Caki2 (cell line): ENCODE measurements at places on chromosomes 6 and 20.

- no peak for DNase-seq
These were observed 1.4 kb downstream of the HEY2 start for GRCh38 chr6:125750692-125751333.

GRCh38 chr6:167341038-167341583, 16.2 kb downstream of the TTLL2 start:
- no peak for DNase-seq

DNA sequence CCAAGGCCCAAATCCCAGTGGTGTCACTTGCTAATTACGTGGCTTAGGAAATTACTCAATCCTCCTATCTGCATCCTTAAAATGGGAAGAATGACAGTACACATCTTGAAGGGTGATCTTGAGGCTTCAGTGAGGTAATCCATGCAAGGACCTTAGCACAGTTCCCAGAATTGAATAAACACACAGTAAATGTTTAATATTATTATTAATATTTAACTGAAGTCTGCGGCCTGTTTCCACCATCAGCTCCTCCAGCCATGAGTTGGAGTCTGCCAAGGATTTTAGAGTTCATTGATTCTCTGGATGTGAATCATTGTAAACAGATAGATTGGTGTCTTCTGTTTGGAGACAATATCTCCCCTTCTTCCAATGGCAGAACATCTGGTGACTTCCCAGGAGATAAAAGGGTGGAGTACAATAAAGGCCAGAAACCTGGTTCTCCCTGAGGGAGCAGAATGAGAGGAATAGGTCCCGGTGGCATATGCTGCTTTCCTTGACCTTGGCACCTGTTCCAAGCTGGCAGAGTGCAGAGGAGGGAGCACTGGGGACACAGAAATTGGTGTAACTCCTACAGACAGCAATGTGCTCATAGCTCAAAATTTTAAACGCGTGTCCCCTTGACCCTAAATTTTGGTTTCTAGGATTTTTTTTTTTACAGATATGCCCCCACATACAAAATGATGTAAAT, 25.4 kb downstream of the UNC5CL start:
- peak; percentile 87 for DNase-seq

DNA sequence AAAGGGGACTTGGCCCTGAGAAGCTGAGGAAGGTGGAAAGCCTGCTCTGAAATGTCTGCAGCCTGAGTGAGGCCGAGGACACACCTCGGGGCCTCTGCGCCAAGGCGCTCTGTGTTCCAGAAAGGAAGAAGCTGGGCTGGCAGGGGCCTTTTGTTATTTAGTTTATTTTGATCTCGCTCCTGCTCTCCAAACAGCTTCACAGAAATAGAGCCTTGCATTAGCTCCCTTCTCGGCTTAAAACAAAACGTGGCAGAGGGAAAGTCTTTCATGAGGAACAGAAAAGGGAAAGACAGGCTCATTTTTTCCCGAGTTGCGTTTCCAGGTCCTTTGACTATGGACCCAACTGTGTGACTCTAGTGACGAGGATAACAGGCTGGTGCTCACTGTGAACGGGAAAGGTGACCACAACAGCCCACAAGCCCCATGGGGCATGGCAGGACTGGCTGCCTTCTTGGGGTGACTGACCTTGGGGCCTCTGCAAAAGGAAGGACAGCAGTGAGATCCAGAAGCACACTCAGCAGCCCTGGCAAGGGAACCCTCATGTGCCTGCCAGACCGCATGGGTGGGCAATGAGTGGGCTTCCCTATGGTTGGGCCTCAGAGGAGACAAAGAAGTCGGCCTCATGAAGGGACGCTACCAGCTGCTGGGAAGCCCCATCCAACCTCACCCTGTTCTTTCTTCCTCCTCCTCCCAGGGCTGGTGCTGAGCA, 18.7 kb downstream of the LEMD2 start:
- no peak for DNase-seq

- DNase-seq: no peak
These were observed 838.8 kb downstream of the MAFB start for GRCh38 chr20:39850246-39850645.

- DNase-seq: peak; percentile 86
These were observed 3.3 kb downstream of the ARHGAP40 start for GRCh38 chr20:38604873-38605303.

- DNase-seq: no peak
These were observed 409.3 kb upstream of the RUNX2 start for GRCh38 chr6:44918671-44919296.

DNA sequence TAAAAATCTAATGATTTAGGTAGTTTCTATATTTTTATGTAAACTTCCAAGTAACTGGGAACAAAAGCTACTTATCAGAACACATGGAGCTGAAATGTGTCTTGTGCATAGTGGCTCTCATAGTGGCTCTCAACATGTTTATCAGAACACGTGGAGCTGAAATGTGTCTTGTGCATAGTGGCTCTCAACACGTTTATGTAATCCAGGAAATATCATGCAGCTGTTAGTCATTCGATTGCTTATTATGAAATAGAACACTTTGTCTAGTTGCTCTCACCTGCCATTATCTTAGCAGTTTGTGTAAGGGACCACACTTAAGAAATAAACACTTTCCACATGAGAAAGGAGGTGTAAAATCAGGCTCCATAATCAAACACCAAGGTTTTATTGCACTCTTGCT, 119.2 kb upstream of the ASCC3 start:
- DNase-seq: no peak

- peak; percentile 76 for DNase-seq
These were observed 6.1 kb upstream of the RNF8 start for GRCh38 chr6:37347670-37348111.

- DNase-seq: no peak
These were observed 6.1 kb downstream of the DACT2 start for GRCh38 chr6:168313431-168314011.

GRCh38 chr20:47228654-47229053, 127.8 kb downstream of the ZMYND8 start:
- no peak for DNase-seq

- no peak for DNase-seq
These were observed 5.4 kb downstream of the SLCO4A1 start for GRCh38 chr20:62647521-62648317.

DNA sequence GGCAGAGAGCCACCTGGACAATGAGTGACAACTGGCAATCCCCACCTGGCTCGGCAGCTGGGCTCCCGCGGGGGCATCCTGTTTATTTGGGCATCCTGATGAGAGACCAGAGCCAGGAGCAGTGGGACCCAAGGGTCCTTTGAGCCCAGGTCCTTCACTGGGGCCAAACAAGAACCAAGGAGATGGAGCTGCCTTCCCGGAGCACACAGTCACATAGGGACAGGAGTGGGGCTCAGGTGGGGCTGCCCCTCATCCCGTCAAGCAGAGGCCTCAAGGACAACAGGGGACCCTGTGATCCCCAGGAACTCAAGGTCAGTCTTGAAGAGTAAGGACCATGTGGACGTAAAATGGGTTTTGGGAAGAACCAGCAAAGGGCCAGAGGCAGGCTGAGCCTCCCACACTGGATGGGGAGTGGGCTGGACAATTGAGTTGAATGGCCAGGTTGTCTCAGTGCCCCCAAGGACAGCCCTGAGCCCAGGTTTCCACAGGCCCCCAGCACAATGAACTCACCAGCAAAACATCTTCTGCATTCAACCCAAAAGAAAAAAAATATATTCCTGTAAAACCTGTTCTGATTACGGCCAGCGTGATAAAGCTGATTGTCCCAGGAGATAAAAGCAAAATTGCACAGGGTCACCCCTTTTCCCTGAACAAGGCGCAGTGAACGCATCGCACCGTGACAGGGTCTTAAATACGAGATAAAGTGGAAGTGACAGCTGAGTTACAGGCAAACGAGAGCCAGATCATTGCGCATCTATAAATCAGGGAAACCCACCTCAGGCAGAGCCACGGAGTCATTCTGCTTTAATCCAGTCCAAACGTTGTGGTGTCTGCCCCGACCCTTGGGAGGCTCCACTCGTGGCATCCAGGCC, 86.2 kb downstream of the ANKRD60 start:
- no peak for DNase-seq

- DNase-seq: no peak
These were observed 7.6 kb downstream of the NKAIN4 start for GRCh38 chr20:63246490-63247288.

DNA sequence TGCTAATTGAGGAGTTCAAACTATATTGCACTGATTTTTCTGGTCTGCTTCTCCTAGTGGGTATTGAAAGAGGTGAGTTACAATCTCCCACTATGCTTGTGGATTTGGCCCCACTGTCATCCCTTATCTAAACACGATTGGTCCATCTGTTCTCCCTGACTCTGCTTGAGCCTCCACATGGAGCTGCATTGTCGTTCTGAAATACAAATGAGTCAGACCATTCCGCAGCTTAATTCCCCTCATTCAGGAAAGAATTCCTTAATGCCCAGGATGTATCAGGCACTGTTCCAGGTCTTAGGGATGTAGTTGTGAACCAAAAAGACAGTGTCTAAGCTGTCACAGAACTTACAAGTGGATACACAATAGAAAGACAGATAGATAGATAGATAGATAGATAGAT, 461.9 kb downstream of the QKI start:
- DNase-seq: no peak

DNA sequence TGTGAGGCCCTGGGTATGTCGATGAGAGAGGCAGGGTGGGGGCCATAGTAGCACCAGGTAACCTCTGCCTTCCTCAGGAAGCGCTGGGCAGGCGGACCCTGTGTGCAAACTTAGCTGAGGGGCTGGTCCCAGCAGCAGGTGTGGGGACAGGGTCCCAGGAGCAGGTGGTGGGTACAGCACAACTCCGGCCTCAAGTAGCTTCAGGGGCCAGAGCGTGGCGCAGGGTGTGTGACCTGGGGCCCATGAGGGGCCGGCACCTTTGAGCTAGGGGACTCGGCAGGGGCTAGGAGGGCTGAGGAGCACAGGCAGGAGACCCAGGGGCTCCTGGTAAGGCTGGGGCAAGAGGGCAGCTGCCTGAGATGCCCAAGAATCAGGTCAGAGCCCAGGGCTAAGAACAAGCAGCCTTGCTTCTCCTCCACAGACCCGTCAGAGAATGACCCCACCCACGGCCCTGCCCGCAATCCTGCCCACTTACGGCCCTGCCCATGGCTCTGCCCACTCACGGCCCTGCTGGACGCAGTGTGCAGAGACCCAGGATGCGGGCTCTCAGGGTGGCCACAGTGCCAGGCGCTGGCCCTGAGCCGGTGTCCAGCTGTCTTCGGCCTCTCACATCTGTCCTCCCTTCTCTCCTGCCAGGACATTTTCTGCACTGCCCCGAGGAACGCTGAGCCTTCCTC, 30.9 kb downstream of the CHRNA4 start:
- DNase-seq: no peak

DNA sequence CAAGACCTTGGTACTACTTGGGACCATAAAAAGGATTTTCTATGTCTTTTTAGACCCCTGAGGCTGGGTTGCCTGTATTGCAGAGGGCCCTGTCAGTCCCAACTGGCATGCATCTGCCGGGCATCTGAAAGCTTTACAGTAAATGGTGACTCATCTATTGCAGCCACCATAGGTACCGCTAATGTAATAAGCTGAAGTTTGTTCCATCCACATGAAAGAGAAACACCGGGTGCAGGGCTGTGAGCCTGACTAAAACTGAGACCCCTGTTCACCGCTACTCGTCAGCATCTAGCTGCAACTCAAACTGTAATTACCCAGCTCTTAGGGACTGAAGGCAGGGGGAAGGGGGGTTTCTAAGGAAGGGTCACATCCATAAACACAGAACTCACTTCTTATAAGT, 49.5 kb downstream of the TRERF1 start:
- DNase-seq: no peak
